HT1080 (cell line): ENCODE measurements at places on chromosomes 1 and 21.

GRCh38 chr1:67044631-67045270 is 9.2 kb downstream of the SLC35D1 start:
- DNase-seq, result no peak

- DNase-seq, result no peak
These were observed 324.7 kb upstream of the USP24 start for GRCh38 chr1:55539652-55540512.

DNA sequence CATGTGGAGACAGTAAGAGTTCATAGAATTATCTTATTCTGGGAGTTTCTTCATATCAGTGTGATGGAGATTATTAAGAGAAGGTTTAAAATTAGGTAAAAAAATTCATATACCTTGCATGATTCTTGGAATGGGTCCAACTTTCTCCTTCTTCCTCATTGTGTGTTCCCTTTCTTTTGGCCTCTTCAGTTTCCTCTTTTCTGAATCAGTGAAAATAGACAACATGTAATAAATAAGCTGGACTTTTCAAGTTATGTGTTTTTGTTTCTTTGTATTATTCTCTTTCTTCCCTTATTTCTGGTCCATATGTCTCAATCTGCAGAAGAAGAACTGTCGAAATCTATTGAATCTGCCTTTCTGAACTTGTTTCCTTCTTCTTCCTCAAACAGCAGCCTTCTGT is 30.5 kb downstream of the C4BPA start:
- DNase-seq, result no peak

DNA sequence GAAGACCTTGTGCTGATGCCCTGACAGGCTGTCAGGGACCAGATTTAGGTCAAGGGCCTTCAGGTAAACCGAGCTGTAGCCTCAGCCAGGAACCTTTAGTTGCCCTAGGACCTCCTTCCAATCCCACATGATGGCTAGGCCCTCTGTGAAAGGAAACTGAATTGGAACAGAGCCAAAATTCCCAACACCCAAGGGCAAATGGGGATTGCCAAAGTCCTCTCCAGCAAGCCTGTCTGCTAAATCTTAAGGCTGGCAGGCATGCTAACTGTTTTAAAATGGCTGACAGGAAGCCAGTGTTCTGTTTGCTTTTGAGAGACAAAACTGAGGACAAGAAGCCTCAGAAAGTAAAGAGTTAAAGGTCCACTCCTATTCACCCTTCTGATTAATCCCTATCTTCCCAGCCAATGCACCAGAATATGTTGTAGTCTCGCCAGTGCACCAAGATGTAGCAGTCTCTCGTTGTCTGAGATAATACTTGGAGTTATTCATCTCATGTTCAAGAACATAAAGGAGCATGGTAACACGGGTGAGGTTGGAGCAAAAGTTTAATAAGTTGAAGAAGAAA is 35.1 kb downstream of the MSTO1 start:
- no peak for DNase-seq

GRCh38 chr1:154186177-154186576 is 5.7 kb downstream of the TPM3 start:
- DNase-seq, result peak; percentile 53

- DNase-seq, result no peak
These were observed 227.4 kb downstream of the SDCCAG8 start for GRCh38 chr1:243483071-243483771.

GRCh38 chr1:90591970-90592356 is 125.1 kb downstream of the BARHL2 start:
- no peak for DNase-seq

GRCh38 chr1:235552146-235552716 is 48.0 kb upstream of the B3GALNT2 start:
- DNase-seq, result no peak

DNA sequence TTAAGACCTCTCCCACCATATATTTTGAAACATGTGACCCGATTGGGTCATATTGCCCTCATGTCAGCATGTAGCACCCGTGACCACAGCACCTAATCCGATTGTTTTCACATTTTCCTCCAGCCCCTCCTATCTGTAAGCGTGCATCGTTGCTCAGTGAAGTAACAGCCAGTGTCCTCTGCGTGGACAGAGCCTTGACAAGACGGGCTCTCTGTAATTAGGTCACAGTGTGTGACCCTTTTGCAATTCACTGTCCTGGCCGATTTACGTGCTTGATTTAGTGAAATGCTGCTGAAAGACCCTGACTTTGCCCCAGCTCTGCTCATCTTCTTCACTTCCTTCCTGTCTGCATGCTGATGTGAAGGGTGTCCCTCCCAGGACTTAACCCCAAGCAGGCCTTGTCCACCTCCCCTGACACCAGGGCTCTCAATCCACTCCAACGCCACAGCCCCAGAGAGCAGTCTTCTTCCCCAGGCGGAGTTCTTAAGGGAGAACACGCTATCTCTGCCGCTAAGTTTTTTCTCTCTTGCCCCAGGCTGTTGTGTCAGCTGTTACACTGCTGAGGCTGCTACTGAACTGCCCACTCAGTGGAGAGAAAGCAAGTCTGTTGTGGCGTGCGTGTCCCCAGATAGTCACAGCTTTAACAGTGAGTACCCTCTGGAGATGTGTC is 19.4 kb downstream of the URB2 start:
- no peak for DNase-seq

- peak; percentile 53 for DNase-seq
These were observed 231.3 kb upstream of the PLXNA2 start for GRCh38 chr1:208475449-208475848.

DNA sequence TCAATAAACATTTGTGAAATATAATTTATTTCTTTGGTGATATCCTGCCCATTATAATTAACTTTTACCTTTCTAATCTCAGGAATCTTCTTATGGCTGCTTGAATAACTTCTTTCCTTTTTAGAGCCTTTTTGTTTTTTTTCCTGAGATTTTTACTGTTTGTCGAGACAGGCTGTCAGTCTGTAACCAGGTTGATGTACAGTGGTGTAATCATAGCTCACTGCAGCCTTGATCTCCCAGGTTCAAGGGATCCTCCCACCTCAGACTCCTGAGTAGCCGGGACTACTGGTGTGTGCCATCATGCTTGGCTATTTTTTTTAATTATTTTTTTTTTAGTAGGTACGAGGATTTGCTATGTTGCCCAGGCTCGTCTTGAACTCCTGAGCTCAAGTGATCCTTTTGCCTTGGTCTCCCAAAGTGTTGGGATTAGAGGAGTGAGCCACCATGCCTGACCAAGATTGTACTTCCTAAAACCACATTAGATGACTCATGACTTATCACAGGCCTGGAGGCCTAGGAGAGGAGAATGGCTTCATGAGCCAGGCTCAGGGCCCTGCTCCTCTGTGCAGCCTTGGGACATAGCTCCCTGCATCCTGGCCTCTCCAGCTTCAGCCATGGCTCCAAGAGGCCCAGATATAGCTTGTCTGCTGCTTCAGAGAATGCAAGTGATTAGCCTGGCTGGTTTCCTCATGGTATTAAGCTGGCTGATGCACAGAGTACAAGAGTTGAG is 48.6 kb downstream of the CTH start:
- DNase-seq, result peak; percentile 80

GRCh38 chr1:46301808-46302640 is 1.4 kb downstream of the LRRC41 start:
- DNase-seq, result no peak

GRCh38 chr1:40620150-40620549 is 45.3 kb downstream of the RIMS3 start:
- DNase-seq, result no peak

GRCh38 chr1:211329764-211330201 is 3.1 kb downstream of the TRAF5 start:
- no peak for DNase-seq

- DNase-seq, result peak; percentile 72
These were observed 44.6 kb downstream of the MIGA1 start for GRCh38 chr1:77824079-77824478.

- DNase-seq, result no peak
These were observed 120.0 kb downstream of the TGFBR3 start for GRCh38 chr1:91765880-91766443.

DNA sequence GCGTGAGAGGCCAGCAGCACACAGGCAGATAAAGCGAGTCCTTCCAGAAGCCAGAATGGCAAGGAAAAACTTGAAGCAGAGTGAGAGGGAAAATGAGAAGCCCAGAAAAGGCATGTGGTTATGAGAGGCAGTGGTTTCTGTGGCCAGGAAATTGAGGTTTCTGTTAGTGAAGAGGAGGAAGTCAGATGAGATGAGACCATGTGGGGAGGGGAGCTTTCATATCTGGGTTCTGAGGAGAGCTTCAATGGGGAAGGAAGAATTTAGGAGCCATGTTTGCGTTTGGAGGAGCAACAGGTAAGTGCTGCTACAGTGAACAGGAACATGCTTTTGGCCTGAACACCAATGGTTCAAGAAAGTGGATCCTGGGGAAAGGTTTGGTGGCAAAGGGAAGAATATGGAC is 6.1 kb upstream of the CD1A start:
- DNase-seq, result peak; percentile 36

- DNase-seq, result peak; percentile 92
These were observed 37.3 kb downstream of the NENF start for GRCh38 chr1:212470059-212470458.

GRCh38 chr1:187655104-187655503 is 826.4 kb downstream of the PLA2G4A start:
- no peak for DNase-seq

DNA sequence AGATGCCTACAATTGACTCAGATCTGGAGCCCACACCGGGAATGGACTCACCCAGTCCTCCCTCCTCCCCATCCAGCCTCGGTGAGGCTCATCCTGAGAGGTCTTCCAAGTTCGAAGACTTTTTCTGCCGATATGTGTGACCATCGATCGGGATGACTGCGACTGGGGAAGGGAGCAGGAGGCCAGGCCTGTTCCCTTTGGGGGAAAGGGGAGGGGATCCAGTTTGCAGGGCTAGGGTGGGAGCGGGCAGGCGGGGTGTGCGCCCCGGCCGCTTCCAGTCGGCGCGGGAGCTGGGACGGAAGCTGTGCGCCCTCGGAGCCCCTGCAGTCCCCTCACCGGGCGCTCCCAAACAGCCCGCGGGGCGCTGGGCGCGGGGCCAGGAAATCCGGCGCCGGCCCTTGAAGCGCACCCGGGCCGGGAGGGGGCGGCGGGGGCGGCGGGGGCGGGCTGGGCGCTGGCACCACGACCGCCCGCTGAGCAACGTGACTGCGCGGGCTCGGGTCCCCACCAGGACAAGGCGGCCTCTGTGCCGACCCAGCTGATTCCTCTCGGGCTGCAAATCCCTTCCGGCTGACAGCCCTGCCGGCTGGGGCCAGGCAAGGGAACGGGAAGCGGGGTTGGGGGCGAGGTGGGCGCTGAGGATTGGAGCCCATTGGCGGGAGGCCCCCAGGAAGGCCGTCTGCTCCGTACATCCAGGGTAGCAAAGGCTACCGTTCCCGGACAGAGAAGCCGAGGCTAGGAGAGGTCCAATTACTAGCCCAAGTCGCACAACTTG is 103.9 kb downstream of the EBNA1BP2 start:
- DNase-seq, result no peak

DNA sequence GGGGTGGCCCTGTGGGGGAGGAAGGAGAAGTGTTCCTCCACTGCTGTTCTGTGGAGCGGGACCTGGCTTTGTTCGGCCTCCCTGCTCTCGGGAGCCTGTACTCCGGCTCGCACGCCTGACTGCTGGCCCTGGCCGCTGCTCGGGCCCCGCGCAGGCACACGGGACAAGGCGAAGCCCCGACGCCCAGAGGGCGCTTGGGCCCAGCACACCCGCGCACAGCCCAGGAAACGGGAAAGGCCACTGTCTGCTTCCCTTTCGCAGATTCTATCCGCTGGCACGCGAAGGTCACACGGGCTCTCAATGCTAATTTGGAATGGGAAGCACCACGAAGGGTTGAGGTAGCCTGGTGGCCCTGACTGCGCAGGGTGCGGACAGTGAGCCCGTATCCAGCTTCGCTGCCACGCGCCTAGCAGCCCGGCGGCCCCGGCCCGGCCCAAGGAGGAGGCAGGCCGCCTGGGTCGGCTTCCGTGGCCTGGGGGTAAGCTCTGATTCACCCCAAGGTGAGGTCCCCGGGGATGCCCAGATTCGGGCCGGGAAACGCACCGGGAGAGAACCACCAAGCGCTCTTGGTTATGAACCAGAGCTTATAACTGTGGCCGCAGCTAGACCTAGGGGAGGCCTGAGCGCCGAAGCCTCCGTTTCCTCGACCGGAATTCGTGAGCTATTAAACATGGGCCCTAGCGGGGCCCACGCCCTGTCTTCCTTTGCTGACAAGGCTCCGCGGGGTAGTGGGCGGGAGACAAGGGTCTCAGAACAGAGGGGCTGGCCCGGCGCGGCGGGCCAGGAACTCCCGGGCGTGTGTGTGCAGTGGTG is 19.7 kb upstream of the TBX15 start:
- DNase-seq, result no peak

- DNase-seq, result no peak
These were observed 199.4 kb downstream of the LYPLAL1 start for GRCh38 chr1:219372916-219373615.

DNA sequence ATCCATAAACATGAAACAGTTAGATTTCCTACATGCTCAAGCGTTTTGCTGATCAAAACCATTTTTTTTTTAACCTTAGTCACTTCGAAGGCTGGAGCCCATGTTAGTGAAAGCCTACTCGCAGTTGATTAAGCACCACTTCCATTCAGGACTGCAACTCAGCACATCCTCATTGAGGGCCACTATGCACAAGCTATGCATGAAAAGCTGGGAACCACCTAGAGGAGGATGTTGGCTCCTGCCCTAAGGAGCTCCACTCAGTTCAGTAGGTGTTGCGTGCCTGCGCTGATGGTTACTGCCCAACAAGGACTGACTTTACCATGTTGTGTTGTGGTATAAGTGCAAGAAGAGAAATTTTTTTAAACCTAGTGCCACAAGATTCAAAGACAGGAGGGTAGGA is 181.4 kb upstream of the L1TD1 start:
- no peak for DNase-seq

DNA sequence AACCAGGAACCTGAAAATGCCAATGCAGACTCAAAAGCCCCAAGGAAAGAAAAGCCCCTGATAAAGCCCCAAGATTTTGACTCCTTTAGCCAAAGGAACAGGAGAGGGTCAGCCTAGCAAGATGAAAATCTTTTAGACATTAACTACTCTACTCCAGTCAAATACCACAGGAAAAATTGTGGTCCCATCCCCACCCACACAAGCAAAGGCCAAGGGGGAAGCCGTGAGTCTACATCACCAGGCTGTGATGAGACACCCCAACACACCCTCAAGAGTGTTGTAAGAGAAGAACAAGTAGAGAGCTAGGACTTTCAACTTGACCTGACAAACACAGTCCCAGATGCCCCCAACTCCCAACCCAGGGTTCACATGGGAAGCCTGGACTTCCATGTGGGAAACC is 192.8 kb upstream of the NR5A2 start:
- DNase-seq, result no peak

DNA sequence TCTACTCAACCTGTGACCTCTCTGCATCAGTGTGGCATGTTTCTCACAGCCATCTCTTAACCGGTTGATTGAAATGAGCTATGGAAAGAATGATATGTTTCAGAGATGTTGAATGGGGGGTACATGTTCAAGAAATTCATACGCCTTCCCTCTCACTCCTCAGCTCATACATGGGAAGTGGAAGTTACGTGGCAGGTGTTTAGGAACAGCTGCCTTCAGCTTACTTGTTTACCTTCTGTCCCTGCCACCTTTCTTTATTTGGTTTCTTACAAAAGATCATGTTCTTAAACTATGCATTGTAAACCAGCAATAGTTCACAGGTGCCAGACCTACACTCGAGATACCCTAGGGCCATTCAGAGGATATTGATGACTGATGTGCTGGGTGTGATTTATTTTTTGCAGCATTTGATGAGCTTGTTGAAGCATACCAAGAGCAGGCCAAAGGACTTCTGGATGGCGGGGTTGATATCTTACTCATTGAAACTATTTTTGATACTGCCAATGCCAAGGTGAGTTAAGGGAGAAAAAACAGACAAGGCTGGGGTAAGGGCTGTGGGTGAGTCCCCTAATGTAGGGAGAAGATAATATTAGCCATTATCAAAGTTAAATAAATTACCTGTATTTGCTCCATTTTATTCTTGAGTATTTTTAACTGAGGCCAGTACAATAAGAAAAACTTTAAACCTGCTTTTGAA is 17.4 kb downstream of the MTR start:
- no peak for DNase-seq
